ENCODE measurements at places on chromosomes 1 and 21.
A peak's percentile ranks its signal among the peaks of the same experiment; 100 is the strongest.

GRCh38 chr1:167648978-167649744, 19.1 kb downstream of the RCSD1 start:
- no peak for DNase-seq

DNA sequence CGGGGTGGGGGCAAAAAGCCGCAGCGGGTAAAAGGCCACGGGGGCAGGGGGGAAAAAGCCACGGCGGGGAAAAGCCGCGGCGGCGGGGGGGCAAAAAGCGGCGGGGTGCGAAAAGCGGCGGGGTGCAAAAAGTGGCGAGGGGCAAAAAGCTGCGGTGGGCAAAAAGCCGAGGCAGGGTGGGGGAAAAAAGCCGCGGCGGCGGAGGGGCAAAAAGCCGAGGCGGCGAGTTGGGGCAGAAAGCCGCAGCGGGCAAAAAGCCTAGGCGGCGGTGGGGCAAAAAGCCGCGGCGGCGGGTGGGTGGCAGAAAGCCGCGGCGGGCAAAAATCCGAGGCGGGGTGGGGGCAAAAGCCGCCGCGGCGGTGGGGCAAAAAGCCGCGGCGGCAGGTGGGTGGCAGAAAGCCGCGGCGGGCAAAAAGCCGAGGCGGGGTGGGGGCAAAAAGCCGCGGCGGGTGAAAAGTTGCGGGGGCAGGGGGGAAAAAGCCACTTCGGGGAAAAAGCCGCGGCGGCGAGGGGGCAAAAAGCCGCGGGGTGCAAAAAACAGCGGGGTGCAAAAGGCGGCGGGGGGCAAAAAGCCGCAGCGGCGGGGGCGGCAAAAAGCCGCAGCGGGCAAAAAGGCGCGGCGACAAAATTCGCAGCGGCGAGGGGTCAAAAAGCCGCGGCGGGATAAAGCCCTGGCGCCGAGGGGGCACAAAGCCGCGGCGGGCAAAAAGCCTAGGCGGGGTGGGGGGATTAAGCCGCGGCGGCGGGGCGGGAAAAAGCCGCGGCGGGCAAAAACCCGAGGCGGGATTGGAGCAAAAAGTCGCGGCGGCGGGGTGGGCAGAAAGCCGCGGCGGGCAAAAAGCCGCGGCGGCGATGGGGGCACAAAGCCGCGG, 3901.2 kb downstream of the SRGAP2C start:
- DNase-seq, result no peak

DNA sequence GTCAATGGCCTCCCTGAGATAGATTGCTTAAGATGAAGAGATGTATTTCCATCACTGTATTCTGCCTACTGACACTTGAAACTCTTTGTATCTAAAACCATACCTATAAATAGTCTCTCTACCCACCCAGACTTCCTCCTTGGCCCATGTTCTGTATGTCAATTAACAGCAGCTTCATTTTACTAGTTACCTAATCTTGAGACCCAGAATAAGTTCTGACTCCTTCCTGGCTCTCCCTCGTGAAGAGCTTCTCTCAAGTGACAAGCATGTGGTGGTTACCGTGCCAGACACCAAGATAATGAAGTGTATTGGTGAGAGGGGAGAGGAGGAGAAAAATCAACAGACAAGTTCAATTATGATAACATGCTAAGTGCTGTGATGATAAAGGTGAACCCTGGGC, 128.8 kb upstream of the RAVER2 start:
- no peak for DNase-seq

GRCh38 chr21:39071623-39072214, 111.5 kb downstream of the PSMG1 start:
- DNase-seq, result no peak

DNA sequence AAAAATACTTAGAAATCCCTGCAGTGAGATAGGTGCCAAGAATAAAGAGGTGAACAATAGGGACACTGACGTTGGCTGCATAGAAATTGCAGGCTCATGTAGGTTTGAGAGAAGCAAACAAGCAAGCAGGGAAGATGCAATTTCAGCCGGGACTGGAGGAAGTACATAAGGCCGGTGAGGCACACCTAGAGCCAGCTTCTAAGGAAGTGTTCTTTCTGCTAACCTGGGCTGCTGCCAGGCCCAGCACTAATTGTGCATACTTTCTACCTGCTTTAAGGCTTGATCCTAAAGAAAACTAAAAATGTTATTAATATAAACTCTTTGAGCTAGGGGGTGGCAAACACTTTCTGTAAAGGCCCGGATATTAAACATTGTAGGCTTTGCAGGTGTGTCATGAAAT, 71.0 kb downstream of the LMO4 start:
- peak; percentile 49 for DNase-seq

DNA sequence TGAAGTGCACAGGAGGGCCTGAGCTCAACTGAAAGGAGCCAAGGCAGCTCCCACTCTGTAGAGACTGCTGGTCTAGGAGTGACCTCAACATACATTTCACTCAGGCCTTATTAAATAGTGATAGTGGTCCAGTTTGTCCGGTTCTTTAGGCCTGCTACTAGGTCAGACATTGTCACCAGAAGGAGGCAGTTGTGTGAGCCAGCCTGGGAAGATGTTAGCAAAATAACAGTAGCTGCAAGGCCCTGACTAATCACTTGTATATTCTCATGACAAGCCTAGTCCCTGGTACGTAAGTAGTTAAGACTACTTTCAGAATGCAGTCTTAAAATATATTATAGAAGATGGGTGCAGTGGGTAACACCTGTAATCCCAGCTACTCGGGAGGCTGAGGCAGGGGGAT, 264.0 kb upstream of the CAMK1G start:
- DNase-seq, result no peak

DNA sequence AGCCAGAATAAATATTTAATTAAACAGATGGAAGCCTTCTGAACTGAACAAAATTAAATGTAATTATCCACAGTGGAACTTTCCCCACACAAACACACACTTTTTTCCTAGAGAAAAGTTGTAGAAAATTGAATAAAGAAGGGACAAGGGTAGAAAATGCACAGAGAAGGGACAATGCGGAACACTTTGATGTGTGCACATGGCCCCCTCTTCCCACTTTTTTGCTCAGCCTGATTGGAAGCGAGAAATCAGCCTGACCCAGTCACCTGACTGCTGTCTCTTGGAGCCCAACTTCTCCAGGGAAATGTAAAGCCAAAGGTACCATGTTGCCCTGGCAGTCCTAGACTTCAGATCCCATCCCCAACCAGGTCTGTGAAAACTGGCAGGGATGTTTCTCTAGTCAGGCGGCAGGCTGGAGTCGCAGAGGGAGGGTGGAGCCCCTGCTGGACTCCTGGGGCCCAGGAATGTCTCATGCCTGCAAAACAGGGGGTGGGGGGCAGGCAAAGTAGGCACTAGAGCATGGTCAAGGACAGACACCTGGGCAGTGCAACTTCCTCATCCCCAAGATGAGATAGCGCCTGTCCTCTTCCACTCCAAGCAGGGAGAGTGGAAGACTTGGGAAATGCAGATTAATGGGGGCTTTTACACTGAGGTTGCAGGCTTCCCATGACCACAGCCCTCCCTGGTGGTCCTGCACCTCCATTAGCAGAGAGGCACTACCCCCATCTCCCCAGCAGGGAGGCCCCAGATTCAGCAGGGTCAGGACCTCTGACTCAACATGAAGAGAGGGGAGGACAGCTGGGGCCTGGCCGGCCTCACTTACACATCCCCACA, 2.8 kb downstream of the CERS2 start:
- no peak for DNase-seq

- no peak for DNase-seq
These were observed 159.4 kb upstream of the ATP1B1 start for GRCh38 chr1:168947041-168947440.

DNA sequence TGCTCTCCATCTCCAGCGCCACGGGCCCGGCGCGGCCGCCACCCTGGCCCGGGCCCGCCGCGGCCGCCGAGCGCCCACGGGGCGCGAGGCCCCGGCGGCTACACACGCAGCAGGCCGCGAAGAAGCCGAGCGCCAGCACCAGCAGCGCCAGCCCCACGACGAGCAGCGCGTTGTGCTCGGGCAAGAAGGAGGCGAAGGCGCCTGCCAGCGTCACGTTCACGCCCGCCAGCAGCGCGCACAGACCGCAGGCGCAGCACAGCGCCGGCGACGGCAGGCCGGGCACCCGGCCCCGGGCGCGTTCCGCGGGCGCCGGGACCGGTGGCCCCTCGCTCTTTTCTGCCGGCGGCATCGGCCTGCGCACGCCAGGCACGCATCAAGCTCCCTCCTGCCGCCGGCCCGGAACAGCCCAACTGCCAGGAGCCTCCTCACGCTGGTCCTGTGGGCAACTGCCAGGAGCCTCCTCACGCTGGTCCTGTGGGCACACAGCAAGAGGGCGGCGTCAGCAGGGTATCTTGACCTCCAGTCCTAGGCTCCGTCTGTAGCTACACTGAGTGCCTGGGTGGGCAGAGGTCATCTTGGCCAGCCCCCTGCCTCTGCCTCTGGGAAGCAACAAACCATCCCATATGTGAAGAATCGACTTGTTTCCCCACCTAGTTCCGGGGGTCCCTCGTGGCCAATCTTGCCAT, 18.1 kb downstream of the KNCN start:
- DNase-seq, result no peak

- peak; percentile 24 for DNase-seq
These were observed 53.6 kb upstream of the RUNX1 start for GRCh38 chr21:35102488-35103371.

GRCh38 chr1:110255392-110255787, 45.3 kb downstream of the KCNC4 start:
- DNase-seq, result no peak

GRCh38 chr1:221477252-221477651, 264.6 kb downstream of the DUSP10 start:
- no peak for DNase-seq

DNA sequence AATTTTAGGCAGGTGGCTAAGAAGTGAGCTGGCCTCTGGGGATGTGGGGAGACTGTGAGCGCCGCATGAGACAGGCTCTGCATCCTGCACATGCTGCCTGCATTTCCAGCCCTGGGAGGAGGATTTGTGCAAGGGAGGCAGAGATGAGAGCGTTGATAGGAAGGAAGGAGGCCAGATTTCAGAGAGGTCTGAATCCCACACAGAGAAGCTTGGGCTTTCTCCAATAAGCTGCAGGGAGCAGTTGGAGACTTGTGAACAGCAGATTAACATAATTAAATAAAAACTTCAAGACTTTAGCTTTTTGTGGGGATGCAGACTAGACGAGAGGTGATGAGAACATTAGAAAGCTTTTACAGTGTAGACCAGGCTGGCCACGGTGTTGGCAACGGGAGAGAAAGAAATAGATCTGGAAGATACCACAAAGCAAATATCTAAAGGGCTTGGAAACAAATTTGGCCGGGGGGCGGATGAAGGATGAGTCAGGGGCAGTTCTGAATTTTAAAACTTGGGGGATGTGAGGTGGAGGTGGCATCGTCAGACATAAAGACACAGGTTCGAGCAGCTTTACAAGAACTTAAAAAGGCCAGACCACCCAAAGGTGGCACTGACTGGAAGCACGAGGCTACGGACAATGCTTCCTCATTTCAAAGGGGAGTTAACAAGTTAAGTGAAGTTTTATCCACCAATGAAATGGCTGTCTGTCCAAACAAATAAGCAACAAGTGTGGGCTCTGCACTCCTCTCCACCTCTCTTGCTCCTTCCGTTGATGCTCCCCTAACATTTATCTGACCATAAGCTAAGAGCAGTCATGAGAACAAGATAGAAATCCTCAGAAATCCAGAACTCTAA, 57.0 kb downstream of the HIVEP3 start:
- DNase-seq, result no peak

DNA sequence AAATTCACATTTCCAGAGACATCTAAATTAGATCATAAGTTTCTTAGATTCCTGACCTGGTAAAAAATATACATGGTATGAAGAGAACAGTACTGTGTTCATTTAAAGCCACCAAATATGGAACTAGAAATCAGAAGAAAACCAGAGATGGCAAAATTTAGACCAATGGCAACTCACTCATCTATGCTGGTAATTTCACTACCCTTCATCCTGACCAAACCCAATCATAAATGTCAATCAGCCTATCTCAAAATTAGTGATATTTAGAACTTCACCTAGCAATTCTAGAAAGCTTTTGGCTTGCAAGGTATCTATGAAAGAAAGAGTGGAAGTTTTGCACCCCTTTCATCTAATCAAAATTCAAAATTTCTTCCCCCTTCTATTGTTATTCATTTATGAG, 107.7 kb downstream of the NIBAN1 start:
- no peak for DNase-seq

GRCh38 chr1:38120552-38121230, 74.1 kb upstream of the POU3F1 start:
- no peak for DNase-seq

DNA sequence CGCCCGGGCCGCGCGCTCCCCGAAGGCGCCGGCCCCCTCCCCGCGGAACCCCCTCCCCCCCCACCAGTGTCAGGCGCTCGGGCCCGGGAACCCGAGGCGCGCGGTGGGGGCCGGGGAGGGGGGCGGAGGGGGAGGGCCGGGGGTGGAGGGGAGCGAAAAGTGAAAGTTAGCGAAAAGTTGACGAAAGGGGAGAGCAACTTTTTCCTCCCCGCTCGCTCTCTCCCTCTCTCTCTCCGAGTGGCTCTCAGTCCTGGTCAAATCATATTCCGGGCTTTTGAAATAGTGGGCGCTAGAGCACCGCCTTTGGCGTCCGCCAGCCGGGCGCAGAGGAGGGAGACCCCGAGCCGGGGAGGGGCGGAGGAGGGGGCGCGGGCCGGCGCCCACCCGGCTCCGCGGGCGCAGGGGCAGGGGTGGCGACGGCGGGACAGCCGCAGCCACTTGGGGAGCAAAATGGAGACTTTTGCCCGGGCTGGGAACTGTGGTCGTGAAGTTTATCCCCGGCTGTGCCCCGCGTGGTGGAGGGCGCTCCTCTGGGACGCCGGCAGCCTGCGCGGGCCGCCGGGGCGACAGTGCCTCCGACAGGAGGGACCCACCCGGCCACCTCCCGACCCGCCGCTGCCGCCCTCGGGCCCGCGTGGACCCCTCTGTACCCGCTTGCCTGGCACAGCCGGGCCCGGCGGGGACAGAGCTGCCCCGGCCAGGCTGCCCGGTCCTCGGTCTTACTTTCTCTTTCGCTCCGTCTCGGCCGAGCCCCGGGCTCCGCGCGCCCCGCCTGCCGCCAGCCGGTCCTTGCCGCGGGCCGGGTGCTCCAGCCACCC, 697 bp downstream of the PRDM16 start:
- DNase-seq, result peak; percentile 36

- no peak for DNase-seq
These were observed 37.4 kb downstream of the C1orf185 start for GRCh38 chr1:51139474-51139873.

DNA sequence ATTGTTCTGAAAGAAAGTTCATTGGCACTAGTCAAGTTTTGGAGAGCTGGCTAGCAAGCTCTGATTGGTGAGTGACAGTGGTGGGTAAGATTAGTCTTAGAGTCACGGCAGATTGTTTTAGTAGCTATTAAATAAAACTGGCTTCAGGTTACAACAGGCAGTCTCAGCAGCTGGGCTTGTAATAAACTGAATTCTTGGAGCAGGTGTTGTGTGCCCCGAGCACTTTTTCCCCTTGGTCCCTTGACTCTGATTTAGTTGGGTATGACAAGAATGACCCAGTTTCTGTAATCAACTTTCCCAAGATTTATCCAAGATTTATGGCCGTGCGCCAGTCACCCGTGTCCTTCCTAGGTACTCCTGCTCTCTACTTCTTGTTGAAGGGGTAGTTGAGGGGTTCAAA, 40.2 kb downstream of the TBCE start:
- DNase-seq, result no peak

GRCh38 chr1:246447501-246447900, 59.6 kb downstream of the SMYD3 start:
- no peak for DNase-seq

GRCh38 chr1:84603941-84604830, 29.9 kb upstream of the CTBS start:
- DNase-seq, result no peak
